ENCODE measurements at places on chromosomes 3 and 15. TPM values are rescaled to one million over a fixed set of nuclear protein-coding genes. Genes with fewer than 3 reads are reported as not detected.

GPR62 gene
- not detected for total RNA-seq

BFSP2 gene
- total RNA-seq = 3.4 TPM

GPR15 gene
- total RNA-seq = not detected

AHSG gene
- total RNA-seq = not detected

DNA sequence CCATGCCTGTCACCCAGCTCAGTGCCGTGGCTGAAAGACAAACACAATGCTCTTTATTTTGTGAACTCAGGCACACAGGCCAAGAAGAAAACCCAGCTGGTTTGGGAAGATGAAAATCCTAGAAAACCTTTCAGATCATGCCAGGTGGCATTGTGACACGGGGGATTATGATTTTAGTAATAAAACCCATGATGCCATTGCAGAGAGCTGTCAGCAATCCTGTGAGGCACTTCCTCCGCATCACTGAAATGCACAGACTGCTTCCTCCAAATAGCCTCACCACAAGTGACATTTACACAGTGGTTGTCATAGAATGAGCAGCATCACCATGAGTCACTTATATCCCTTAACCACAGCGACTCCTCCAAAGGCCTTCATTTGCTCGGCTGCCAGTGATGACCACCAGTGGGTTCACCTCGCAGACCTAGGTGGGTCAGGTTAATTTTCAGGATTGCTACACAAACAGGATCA, 22.7 kb downstream of the ABHD6 start:
- DNase-seq = no peak

- peak; percentile 24 for DNase-seq
Measured at GRCh38 chr3:189981668-189982067, 139.0 kb downstream of the P3H2 start.

DNA sequence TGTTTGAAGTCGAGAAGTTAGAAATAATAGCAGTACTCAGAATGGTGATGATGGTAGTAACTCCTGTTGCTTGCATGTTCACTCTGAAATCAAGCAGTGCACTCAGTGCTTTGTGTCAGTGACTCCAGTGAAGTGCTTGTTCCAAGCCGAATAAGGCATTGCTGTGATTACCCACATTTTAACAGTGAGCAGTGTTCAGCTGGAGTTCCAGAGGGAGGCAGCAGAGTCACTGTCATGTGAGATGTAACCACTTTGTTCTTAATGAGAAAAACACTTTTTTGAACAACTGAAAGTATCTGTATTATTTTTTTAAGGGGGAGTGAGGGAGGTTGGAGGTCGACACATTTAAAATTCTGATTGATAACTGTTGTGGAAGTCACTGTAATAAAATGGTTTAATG, 3.7 kb downstream of the MDFIC2 start:
- no peak for DNase-seq

DNA sequence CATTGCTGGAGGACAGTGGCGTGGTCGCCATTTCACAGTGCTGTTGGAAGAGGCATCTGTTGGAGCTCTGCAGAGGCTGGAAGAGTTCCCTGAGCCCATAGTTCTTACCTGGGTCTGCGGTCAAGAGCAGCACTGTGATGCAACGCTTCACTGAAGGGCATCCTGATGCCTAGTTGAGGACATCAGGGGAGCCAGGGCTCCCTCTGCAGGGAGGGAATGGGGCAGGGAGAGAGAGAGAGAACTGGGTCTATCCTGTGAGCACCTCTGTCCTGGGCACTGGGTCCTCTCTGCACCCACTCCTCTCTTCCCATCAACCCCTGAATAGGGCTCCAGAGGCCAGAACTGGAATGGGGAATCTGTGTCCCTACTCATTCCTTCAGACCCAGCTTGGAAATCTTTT, 23.9 kb upstream of the MOBP start:
- DNase-seq = no peak
